ENCODE measurements at places on chromosomes 1 and 21.
A peak's percentile ranks its signal among the peaks of the same experiment; 100 is the strongest.

GRCh38 chr1:153262462-153263157 is 3.1 kb downstream of the LORICRIN start:
- DNase-seq = no peak

DNA sequence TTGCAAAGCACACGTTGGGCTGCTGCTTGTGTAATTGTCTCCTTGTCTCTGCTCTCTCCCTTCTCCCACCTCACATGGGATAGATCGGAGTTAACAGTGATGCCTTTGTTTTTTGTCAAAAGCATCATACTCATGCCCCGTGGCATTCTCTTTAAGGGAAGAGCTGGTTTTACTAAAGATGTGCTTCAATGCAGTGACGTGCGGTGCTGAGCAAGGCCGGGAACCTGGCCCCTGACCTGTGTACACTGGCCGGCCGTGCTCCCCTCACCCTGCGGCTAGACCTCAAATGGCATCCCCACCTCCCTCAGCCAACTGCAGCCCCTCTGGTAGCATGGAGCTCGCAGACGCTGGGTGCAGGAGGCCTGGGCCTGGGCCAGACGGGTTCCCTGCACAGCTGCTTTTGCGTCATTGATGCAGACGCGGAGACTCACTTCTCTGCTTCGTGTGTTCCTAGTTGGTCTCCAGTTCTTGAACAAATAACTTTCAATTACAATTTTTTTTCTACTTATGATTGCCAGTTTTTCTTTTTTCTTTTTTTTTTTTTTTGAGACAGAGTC is 19.9 kb downstream of the AGPAT3 start:
- no peak for DNase-seq

GRCh38 chr1:118987468-118988185 is 516 bp downstream of the TBX15 start:
- no peak for DNase-seq

DNA sequence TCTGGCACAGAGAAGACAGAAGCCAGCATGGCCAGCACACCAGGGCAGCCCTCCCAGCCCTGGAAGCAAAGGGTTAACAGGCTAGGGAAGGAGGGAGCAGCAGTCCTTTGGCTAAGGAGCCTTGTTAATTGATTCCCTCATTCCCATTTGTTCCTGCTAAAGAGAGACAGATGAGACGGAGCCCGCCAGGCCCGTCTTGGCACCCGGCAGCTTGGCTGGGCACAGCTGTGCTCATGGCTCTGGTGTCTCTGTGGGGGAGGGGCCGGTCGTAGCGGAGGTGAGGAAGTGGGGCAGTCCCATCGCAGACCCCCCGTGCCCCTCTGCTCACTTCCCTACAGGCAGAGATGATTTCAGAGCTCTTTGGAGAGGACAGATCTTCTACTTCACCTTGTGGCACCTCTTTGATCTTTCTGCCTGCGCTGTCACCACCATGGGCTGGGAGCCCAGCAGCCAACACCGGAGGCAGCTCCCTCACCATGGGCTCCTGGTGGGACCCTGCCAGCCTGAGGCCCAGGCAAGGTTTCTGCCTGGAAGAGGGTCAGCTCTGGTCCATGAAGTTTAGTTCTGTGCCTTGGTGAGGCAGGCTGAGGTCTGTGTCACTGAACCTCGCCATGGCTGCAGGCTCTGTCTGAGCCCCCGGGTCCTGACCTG is 38.0 kb downstream of the FOXO6 start:
- no peak for DNase-seq

DNA sequence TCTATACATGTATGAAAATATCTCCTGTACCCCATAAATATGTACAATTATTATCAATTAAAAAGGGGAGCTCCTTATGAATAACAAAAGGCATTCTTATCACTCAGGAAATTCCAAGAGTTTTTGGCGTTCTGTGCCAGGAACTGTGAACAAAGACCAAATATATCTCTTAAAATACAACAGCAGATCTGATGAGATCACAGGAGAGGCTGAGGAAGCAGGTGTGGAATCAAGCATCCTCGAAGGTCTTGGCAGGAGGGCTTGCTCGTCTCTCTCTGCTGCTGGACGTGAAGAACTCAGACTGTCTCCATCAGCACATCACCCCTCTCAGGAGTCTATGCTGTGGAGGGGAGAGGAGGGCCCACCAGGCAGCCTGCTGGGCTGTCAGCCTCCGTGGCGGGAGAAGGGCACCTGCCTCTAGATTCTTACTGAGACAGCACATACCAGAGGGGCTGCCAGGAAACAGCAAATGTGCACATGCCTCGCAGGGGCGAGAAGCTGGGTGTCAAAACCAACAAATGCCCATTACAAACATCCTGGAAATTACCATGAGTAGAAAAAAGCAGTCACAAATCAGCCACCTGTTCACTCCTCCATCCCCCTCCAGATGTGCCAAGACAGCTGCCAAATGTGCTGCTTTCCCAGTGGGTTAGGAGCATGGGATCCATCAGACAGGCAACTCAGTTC is 30.8 kb upstream of the FAM89A start:
- DNase-seq = no peak

DNA sequence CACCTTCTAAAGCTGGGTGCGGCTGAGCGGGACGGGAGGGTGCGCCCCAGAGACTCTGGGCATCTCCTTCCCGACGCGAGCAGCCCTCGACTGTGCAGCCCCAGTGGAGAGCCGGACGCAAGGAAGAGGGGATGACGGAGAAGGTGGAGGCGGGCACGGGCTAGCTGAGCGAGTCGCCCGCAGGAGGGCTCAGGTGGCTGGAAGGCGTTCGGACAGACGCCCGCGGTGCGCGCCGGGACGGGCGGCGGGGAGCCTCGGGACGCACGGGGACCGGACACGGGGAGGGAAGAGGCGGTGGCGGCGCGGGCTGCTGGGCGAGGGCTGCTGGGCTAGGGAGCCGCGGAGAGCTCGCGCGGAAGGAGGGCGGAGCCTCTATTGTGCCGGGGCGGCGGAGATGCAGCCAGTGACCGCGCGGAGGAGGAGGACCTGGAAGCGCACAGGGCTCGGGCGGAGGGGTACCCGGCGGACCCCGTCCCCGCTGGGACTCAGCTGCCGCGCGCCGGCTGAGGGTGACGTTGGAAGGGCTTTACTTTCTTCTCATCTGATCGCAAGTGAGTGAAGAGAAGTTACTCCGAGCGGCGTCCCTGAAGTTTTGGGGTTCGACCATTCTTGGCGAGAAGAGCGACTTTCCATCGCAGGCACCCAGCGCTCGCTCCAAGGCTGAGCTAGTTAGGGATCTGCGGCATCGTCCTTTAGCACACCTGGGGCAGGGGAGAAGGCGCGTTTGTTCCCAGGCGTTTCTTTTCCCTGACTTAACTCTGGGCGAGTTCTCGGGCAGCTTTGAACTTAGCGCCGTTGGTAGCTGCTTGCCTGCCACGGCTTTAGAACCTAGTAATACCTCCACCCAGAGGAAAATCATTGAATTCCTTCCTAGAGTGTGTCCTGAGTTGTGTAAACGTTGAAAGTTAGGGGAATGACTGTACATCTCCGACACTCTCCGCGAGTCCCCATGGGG is at the start of gene OLFML2B:
TSS of gene OLFML2B (minus strand) at position 323 of the 955 bp plus-strand sequence. CDS start 439 bp downstream, outside the sequence.
- peak; percentile 78 for DNase-seq

GRCh38 chr1:208153386-208153785 is 90.8 kb downstream of the PLXNA2 start:
- DNase-seq = no peak

DNA sequence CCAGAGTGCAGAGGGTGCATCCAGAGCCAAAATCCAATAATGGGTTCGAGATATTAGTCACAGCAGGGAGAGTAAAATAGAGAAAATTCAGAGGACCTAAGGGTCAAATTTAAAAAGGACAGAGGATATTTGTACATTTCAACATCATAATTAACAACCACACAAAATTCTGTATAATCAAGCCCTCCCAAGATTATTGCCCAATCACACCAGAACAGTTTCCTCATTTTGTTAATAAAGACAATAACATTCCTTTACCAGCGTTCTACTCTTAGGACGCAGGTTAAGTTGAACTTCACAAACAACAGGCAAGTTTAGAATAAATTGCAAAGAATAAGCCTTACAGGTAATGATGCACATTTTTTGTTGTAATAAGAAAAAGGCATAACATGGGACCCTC is 462.8 kb downstream of the PTPRC start:
- DNase-seq = no peak

- no peak for DNase-seq
These were observed 37.2 kb downstream of the PCNT start for GRCh38 chr21:46361176-46361575.

GRCh38 chr1:218459878-218460711 is 115.0 kb downstream of the TGFB2 start:
- peak; percentile 83 for DNase-seq

DNA sequence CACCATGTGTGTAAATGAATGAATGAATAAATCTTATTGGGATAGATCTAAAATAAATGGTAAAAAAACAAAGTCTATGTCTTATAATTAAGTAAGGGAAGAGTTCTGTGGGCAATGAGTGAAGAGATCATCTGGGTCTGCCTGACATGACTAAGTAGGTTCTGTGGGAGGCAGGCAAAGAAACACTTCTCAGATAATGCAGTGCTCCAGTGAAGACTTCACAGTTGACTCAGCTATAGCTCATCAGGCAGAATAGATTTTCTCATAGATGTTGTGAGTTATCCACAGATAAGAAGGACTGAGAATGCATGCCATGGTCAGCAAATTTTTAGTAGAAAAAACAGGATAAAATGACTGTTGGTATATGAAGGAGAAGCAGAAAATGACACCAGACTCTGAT is 12.4 kb downstream of the KRTAP22-2 start:
- peak; percentile 1 for DNase-seq

- no peak for DNase-seq
These were observed 132.5 kb upstream of the KAZN start for GRCh38 chr1:14466006-14466405.

DNA sequence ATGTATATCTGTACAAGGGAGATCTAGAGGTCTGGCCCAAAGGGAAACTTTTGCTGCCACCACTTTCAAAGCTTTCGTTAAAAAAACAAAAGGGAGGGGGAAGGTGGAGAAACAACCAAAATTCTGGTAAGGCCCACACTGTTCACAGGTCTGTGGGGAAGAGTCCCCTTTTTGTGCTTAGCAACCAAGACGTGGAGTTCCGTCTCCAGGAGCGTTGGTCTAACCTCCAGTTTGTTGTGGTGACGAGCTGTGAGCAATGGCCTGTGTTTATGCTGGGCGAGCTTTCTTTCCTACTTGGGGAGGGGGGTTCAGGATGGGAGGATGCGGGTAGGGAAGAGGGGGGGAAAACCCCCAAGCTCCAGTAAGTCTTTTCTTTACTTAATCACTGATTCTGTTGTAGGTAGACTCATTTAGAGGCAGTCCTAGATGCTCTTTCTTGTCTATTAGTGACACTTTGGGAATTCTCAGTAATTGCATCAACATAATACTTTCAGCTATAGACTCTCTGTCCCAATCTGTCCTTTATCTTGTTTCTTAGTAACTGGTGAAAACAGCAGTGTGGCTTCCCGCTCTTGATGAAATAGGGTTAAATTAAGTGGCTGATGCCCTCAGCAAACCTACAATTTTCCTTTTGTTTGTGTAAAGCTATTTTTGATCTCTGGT is 1.5 kb downstream of the HIPK1 start:
- no peak for DNase-seq

- no peak for DNase-seq
These were observed 596 bp downstream of the ITGB2 start for GRCh38 chr21:44919913-44920693.

- DNase-seq = no peak
These were observed 35.6 kb downstream of the CASZ1 start for GRCh38 chr1:10760566-10761502.

- DNase-seq = no peak
These were observed 19.3 kb upstream of the PDZK1IP1 start for GRCh38 chr1:47209091-47209490.

DNA sequence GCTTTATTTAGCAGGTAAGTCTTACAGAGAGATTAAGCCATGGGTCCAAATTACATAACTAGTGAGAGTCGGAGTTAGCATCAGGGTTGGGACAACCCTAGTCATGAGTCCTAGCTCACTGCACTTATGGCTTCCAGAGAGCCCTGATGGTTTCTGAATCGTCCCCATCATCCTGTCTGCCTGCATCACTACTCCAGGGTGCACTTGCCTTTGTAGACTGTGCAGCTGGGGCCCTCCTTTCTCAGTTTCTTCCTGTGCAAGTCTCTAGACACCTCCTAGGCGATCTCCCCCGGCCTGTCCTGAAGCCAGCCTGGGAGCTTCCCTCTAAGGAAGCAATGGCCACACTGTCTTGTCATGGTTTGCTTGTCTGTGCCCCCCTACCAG is 37.1 kb downstream of the KIAA0040 start:
- no peak for DNase-seq

- DNase-seq = no peak
These were observed 1260.3 kb downstream of the PLA2G4A start for GRCh38 chr1:188089015-188089414.

- DNase-seq = no peak
These were observed 797 bp upstream of the USP1 start for GRCh38 chr1:62436039-62436465.

DNA sequence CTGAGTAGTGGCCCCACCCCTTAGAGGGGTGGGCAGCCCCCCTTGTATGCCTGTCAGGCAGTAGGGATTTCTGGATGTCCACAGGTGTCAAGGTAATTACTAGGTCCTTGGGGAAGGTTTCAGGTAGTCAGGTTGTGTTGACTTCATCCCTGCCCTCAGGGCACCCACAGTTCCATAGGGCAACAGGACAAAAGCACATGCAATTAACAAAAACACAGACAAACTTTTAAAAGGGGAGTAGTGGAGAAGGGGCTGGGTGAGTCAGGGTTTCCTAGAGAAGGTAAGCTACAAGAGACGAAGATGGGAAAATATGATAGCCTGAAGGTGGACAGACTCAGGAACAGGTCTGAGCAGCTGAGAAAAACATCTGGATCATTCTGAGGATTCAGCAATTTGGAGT is 14.1 kb downstream of the KRTCAP2 start:
- DNase-seq = no peak

DNA sequence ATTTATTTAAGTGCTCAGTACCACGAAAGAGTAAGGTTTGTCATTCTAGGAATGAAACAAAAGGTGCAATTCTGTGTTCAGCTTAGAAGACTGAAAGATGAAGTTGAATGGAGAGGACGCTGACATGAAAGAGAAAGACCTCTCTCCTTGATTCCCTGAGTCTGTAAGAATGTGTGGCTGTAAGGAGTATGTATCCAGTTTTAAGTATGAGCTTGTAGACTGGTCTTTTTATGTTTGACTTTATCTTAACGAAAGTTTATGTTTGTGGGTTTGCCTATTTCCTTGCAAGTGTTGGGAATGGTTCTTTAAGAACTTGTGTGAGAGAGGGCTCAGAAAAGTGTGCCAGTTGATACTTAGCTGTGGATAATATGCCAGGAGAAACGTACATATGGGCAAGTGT is 1.4 kb downstream of the CHD1L start:
- peak; percentile 10 for DNase-seq

DNA sequence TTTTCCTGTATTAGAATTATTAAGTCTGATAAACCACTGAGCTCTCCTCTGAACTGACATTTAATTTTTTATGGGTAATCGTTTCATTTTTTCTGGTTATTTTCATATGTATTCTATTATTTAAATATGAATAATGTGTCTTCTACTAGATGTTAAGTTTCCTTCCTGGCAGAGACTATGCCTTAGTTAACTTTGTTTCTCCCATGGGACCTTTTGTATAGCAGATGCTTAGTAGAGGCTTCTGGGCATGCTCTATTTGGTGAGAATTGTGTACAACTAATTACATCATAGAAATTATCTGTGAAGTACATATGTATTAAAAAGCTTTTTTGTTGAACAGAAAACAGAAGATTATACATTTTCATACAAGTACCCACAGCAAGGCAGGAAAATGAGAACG is 23.4 kb downstream of the CTBS start:
- no peak for DNase-seq

All from HS-5 (cell line).